BJ (cell line): ENCODE measurements at places on chromosomes 2 and 18.

DNA sequence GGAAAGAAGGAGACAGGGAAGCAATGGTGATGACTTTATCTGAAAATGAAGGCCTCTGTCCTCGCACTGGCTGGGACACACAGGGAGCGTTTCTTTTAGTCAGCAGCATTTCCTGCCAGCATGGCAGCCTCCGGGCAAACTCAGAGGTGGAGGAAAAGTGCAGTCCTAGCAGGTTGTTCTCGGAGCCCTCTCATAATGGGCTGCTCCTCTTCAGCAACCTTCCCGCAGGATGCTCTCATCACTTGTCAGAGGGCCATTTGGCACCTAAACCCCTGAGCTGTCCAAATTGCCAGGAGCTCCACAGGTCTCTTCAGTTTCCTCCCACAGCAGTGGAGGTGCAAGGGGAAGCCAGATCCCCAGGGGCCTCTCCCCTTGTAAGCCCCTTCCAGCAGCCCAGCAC, 6.2 kb downstream of the STK39 start:
- no peak for DNase-seq

- DNase-seq, result no peak
Observed at GRCh38 chr18:55189972-55190371, 230.7 kb upstream of the CCDC68 start.

DNA sequence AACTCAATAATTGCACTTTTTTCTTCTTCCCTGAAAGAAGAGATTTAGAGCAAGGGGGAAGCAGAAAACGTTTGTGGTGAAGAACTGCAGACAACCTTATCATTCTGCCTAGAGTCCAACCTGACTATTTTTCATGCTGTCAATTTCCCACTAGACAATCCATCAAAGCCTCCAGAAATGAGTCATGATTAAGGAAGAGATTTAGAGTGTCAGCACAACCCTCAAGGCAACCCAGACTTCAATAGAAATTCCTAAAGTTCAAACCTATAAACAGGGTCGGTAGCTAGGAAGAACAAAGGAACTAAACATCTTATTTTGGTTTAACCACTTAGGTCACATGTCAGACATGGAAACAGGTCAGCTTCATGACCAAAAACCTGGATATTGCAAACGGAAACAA, 86.9 kb downstream of the SLC25A12 start:
- DNase-seq, result no peak

GRCh38 chr18:10524507-10525370, 1.1 kb upstream of the NAPG start:
- DNase-seq, result no peak

GRCh38 chr2:239300242-239300641, 100.6 kb downstream of the HDAC4 start:
- DNase-seq, result no peak

DNA sequence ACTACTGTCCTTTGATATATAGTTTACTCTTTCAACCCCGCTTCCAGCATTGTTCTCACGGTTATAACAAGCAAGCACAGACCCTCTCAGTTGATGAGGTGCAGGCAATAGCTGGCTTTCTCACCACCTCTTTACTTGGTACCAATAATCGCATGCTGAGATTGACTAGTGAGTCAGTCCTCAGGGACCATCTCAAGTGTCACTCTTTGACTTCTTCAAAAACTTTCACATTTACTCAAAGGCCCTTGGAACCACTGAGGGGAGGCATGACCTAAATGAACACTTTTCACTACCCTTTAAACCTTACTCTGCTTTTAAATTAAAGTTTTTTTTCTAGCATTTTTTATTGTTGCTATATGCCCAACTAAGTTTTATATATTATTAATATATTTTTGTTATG, 101.8 kb downstream of the DAW1 start:
- no peak for DNase-seq

DNA sequence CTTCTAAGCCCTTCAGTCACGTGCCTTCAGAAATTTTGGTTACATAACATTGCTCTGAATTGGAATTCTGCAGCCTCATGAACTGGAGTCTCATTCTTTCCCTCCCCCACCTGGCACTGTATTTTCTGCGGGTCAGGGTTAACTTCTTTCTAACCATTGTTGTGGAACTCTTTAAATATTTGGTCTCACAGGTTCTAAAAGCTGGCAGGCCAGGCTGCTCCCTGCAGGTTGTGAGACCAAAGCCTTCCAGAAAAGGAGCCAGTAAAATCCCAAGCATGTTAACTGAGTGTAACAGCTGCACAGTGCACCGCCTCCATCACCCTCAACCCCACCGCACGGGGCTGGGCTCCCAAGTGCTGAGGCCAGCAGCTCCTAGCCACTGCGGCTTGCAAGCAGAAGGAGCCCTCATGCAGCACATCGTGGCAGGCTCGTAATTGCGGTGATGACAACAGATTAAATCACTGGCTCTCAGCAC, 174.1 kb upstream of the ALPP start:
- DNase-seq, result no peak

GRCh38 chr2:151914989-151915628, 86.9 kb upstream of the ARL5A start:
- DNase-seq, result no peak

DNA sequence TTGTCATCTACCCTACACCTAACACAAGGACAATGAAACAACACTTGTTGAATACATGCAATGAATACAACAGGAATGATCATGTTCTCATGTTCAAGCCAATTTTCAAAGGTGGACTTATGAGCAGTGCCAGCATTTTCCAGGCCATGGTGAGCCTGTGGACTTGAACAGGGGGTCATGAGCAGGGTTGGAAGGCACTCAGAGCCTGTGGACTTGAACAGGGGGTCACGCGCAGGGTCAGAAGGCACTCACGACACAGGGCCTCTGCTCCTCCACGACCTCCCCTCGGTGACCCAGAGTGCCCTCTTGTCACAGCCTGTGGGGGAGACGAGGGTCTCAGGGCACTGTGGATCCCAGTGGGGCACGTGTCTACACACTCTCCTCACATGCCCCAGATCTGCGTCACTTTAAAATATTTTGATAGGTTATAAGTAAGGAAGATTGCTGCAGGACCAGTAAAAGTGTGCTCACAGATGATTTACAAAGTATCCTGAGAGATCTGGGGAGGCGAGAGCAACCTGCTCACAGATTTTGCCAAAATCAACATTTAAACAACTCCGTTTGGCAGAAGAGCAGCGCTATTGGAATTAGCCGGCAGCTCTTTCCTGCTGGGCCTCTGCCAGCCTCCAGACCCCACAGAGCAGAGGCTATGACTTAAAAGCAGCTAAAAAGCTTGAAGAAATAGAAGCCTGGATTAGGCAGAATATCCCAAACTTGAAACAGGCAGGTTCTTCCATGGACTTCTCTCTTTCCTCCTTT, 121.9 kb downstream of the TMEM18 start:
- DNase-seq, result no peak

DNA sequence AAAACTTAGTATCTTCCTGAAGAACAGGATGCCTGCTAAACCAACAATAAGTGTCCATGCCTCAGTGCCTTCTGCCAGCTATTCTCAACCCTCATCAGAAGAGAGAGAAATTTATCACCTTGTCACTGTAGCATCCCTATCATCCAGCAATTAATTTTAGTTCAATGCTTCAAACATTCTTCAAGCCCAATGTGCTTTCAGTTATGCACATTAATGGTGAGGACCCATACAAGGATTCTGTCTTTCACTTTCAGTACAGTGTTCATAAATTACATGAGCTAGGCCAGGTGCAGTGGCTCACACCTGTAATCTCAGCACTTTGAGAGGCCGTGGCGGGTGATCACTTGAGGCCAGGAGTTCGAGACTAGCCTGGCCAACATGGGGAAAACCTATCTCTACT, 47.0 kb upstream of the MSH6 start:
- no peak for DNase-seq

- no peak for DNase-seq
Observed at GRCh38 chr2:233817361-233817911, 36.9 kb downstream of the HJURP start.

- DNase-seq, result no peak
Observed at GRCh38 chr2:95039363-95039762, 13.9 kb downstream of the MAL start.

GRCh38 chr18:64474773-64475172, 325.9 kb upstream of the LINC00305 start:
- DNase-seq, result no peak

DNA sequence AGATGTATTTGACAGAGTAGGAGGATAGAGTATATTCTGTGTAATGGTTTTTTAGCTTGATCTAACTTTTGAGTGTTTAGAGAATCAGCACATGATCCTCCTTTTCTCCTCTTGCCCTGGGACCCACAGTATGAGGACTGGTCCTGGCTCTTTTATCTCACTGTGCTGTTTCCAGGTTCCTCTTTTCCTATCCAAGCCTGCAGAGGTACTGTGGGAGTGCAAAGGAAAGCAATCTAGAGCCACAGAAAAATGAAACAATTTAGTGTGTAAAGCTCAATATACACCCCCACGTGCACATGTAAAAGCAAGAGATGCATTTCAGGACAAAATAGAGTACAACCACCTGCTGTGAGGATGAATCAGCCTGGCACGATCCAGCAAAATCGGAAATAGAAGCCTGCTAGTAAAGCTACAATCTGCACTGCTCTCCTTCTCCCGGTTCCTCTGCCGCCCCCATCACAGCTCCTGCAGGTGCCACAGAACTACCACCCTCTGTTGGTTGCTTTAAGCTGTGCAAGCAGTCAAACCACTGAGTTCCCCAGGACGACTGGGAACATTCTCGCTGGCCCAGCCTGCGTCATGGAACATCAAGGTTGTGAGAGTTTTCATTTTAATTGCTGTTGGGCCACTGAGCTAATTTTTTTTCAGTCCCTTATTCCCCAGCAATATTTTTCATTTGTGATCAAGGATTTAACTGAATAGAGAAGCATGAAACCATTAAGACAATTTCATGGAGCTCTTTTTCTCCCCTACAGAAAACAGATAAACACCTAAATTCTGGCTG, 47.8 kb upstream of the MAPRE3 start:
- no peak for DNase-seq

DNA sequence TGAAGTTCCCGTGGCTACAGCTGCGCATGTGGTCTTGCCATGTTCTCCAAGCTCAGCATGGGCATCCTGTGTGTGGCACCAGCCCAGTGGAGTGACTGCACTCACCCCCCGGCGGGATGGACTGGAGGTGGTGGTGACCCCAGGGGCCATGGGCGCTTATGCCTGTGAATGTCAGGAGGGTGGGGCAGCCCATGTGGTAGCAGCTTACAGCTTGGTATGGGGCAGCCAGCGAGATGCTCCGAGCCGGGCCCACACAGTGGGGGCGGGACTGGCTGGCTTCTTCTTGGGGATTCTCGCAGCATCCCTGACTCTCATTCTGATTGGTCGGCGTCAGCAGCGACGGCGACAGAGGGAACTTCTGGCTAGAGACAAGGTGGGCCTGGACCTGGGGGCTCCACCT, 25.6 kb downstream of the SEMA4F start:
- DNase-seq, result no peak

- DNase-seq, result no peak
Observed at GRCh38 chr2:76075126-76075525, 364.4 kb upstream of the GCFC2 start.

DNA sequence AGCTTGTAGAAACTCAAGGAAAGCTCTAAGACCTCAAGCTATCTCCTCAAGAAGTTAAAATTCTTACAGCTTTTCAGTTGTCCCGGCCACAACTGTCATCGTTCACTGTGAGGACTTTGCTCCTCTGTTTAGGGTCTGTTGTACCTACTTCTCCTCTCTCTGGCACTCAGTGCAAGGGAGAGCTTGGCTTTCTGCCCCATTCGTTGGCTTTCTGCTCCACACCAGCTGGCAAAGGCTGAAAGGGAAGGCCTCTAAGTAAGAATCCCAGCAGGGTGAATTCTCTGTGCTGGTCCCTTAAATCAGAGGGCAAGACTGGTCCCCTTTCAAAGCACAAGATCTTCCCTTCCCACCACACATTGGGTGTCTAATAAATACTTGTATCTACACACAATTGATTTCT, 17.3 kb downstream of the ZBTB7C start:
- DNase-seq, result no peak

GRCh38 chr2:10190737-10191532, 68.4 kb downstream of the RRM2 start:
- DNase-seq, result no peak

GRCh38 chr2:1748741-1749488, 4.6 kb upstream of the PXDN start:
- DNase-seq, result no peak

- DNase-seq, result no peak
Observed at GRCh38 chr2:111618226-111618977, 265.6 kb downstream of the ANAPC1 start.

- DNase-seq, result no peak
Observed at GRCh38 chr2:61257446-61257845, 95.5 kb downstream of the C2orf74 start.

DNA sequence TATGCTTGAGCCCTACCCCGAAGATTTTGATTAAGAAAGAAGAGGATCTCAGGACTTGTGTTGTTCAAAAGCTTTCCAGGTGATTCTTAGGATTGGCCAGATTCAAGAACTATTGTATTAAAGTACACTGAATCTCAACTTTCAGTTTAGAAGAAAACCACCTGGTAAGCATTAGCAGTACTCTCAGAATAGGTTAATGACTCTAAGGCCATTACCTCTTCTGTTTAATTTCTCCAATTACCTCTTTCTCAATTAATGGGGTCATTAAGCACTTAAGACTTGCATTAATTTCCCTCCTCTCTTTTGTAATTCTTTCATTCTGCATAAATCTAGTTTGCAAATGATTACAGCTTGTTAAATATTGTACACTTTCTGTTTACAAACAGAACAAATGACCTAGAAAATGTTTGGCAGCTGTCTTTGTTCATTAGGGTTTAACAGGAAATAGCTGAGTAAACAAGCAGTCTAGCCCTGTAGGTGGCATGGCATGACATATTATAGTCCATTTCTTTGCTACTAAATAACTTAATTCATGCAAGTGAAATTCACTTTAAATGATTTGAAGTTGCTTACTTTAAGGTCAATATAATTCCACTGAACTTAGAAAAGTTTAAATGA, 20.4 kb upstream of the TDRD15 start:
- no peak for DNase-seq

GRCh38 chr2:142629193-142629592, 248.3 kb upstream of the KYNU start:
- no peak for DNase-seq

GRCh38 chr2:218856167-218856895, 3.3 kb upstream of the WNT6 start:
- no peak for DNase-seq

GRCh38 chr2:159086342-159086741, 117.9 kb downstream of the TANC1 start:
- DNase-seq, result no peak

GRCh38 chr2:203238292-203238703, 520 bp upstream of the CYP20A1 start:
- no peak for DNase-seq

GRCh38 chr2:64768491-64769005, 114.8 kb upstream of the SERTAD2 start:
- DNase-seq, result no peak
